Stimulated activated CD4-positive, alpha-beta T cell treated with anti-CD3 and anti-CD28 coated beads, Interleukin-4, amount 100 ng/mL, for 4 hours (primary cell): ENCODE measurements at places on chromosomes 16 and 17.

DNA sequence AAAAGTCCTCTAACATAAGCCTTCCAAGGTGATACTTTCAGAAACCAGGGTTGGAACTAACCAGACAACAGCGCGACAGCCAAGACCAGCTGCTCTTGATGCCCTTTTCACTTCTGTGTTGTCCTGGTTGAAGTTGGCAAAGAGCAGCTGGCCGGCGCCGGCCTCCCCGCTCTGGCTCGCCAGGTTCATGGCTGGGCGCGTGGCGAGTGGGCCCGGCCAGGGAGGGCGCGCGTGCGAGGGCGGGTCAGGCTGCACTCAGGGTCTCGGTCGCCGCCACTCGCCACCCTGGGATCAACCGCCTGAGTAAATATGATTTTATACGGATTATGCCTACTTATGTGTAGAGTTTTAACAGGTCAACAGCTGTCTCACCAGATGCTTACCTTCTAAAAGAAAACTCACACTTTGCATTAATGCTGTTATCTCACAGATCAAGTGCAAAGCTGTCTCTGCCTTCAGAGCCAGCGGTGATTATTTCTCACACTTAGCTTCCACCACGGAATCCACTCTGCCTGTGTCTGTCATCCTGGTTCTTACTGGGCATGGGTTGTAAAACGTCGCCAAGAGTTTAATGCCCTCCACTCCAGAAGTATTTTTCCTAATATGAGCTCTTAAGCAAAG is 13.5 kb downstream of the KCTD2 start:
- DNase-seq, result no peak

DNA sequence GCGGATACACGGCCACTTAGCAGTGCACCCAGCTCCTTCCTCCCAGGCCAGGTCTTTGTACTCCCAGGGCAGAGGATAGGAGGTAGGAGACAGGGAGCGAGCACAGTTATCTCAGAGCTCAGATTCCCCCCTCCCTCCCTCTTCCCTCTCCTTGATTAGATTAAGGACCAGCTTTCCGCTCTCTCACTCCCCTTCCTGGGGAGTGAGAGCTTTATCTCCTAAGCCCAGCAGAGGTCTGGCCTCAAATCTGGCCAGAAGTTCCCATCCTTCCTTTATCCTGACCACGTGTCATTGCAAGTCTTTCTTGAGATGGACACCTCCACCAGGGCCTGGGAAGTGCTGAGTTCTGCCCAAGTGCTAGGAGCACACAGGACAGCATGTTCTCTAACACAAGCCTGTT is 5.1 kb downstream of the ARL4D start:
- no peak for DNase-seq

GRCh38 chr17:38894276-38894675 is 24.4 kb downstream of the LASP1 start:
- no peak for DNase-seq

GRCh38 chr16:84970447-84971127 is 40.7 kb downstream of the ZDHHC7 start:
- DNase-seq, result peak; percentile 67

DNA sequence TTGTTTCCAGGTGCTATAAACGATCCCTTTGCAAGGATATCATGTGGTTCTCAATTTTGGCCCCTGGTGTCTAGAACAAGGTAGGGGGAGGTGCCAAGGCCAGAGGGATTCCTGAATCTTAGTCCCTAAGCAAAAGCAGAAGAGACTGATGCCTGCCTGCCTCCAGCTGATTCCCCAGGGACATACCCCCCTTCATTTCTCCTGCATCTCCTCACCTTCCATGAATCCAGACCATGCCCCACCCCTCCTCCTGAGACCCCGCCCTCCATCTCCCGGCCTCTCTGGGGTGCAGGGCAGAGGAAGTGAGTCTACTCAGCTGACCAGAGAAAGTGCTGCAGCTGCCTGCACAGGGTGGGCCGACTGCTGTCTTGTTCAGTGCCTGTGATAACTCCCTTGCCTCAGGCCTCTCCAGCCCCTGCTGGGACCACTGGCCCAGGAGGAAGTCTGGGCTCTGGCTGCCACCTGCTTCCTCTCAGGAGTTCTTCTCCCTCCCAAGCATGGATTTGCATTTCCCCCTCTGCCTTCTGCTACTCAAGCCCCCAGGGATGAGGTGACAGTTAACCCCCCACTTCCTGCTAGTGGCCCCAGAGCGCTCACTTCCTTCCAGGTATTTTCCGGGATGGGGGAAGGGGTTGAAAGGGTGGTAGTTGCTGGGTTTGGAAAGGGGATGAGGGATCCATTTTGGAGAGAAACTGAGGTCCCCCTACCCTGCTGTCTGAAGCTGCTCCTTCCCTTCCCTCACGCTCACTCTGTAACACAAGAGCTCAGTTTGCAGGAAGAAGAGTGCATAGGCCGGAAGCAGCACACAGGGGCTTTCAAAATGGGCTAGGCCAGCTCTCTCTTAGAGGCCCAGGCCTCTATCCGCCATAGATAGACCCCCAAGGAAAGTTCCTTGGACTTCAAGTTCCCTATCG is 10.5 kb upstream of the TSPOAP1 start:
- peak; percentile 39 for DNase-seq

DNA sequence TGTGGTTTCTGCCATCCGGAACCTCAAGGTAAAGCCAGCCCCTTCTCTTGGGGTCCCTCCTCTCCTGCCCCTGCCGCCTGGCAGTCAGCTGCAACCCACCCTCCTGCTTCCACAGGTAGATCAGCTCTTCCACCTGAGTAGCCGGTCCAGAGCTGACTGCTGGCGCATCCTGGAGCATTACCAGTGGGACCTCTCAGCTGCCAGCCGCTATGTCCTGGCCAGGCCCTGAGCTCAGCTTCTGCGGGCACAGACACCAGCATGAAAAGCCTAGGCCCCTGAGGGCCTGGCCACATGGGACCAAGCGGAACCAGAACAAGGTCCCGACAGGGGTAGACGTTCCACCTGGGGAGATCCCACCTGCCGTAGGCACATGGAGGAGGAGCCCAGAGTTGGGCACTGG is 5.5 kb downstream of the PLSCR3 start:
- DNase-seq, result no peak

DNA sequence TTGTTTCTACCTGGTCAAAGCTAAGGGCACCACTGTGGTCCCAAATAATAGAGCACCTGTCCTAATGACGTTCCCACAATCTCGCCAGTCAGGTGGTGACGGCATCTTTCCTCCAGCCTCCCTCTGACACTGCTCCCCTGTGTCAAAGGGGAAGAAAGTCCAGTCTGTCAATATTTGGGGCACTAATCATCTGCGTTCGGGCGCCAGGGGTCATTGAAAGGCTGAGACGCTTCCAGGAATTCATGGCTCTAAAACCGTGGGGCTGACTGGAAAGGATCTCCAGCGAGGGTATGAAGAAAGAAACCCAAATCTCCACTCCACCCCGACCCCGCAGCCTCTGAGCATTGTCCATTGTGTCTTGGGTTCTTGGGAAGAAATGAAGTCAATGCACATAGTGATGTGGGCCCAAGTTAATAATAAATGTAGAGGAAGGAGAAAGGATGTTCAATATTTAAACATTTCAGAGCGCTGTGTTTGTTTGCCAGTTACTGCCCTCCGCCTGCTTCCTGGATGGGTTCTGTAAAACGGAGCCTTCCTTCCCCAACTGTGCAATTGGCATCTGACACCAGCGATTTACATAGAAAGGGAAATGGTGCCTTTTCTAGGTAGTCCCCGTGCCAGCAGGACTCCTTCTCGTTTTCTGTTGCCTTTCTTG is 103.2 kb downstream of the SOCS1 start:
- no peak for DNase-seq

GRCh38 chr17:27760069-27760885 is 40.1 kb downstream of the NOS2 start:
- peak; percentile 53 for DNase-seq

GRCh38 chr17:19904412-19904811 is 36.7 kb upstream of the ULK2 start:
- no peak for DNase-seq

DNA sequence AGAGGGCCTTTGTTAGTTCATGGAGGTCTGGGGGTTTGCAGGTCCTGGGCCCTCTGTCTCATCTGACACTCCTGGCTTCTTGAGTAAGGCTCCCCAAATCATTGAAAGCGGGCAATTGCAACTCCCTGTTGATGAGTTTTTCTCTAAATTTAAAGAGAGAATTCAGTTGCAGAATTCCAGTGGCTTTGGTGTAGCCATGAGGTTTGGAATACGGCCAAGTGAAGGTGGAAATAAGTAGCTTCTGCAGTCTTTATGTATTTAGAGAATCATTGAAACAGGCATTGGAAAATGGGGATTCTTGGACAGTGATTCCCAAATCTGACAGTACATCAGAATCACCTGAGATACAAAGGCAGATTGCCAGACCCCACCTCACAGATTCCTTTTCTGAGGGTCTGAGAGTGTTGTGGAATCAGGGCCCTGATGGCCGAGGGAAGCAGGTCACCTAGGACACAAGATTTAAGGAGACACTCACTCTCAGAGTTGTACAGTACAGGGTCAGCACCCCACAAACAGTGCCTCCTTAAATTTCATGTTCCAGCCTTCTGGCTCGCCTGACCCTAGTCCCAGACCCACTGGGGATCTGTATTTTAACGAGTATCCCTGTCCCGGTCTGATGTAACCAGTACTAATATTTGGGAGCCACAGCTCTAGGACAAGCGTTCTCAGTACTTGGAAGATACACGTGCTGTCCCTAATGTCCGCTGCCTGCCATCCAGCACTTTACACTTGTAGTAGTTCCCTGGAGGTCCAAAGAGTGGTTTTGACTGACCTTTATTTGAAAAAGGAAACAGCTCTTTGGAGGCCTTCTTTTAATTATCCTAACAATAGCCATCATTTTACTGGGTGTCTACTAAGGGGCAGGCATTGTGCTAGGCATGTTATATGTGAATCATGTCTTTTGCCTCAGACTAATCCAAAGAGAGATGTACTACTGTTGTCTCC is 37.8 kb downstream of the YPEL2 start:
- DNase-seq, result no peak

DNA sequence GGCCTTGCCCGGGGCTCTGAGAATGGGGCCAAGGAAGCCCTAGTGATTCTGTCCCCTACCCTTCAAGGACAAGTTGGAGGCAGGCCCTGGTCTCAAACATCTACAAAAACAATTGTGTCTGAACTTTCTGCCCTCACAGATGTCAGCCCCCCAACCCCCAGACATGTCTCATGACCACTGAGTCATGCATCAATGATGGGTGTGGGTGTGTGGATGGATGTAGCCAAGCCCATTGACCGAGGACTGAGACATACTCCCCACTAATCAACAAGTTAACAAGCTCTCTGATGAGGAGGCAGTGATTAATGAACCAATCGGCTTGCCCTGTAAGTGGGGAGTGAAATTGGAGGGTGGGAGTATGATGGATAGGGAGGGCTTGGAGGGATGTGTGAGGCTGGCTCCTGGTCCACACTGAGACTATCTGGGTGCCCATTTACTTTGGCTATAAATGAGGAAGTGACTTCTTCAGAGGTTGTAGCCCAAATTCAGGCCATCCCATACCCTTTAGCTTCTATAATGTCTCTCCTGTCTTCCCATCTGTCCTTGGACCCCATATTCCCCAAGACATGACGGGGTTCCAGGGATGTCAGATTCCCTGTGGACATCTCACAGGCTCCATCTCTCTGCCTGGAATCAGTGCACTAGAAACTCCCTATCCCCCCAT is 97.1 kb upstream of the TMEM97 start:
- DNase-seq, result no peak

- no peak for DNase-seq
Observed at GRCh38 chr16:78695391-78695790, 595.9 kb downstream of the WWOX start.

DNA sequence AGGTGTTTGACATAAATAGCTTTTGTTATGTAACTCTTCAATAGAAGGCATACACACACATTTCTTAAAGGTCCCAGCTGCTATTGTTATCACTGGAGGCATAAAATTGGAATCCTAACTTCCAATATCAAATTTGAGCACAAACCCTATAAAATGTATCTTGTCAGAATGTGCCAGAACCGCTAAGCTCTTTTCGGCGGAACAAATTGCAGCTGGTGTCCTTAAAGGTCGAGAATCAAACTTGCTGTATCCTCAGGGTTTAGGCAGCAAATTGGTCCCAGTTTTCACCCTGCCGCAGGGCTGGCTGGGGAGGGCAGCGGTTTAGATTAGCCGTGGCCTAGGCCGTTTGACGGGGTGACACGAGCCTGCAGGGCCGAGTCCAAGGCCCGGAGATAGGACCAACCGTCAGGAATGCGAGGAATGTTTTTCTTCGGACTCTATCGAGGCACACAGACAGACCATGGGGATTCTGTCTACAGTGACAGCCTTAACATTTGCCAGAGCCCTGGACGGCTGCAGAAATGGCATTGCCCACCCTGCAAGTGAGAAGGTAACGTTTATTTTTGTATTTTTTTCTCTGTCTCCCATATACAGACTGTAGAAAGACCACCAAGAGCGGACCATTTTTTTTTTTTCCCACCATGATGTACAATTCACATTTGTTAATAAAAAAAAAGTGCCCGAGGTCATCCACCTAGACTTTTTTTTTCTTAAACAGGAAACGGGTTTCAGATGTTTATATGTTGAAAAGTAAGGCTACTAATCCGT is 297.1 kb downstream of the IRF8 start:
- DNase-seq, result no peak

GRCh38 chr17:56725144-56725543 is 108.6 kb downstream of the C17orf67 start:
- DNase-seq, result no peak

- DNase-seq, result no peak
Observed at GRCh38 chr16:16857603-16858283, 478.8 kb downstream of the NPIPA7 start.

DNA sequence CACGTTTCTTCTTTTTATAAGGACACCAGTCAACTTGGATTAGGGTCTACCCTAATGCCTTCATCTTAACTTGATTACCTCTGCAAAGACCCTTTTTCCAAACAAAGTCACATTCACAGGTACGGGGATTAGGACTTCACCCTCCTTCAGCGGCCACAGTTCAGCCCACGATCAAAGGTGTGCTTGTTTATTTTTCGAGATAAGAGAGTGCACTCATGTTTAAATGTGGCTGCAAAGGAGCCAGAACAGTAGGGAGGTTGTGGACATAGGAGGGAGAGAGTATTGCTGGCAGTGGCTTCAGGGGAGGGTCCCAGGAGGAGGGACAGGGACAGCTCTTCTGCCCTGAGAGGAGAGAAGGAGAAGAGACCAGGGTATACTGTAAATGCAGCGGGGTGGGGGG is 46.7 kb downstream of the MGAT5B start:
- no peak for DNase-seq

GRCh38 chr16:2152695-2153506 is 2.7 kb upstream of the TRAF7 start:
- DNase-seq, result no peak

GRCh38 chr17:61443475-61443882 is 8.7 kb upstream of the TBX4 start:
- no peak for DNase-seq

GRCh38 chr16:52456368-52456767 is 90.6 kb downstream of the TOX3 start:
- DNase-seq, result no peak
